ENCODE measurements at places on chromosomes 2 and 18. TPM values are rescaled to one million over a fixed set of nuclear protein-coding genes. Genes with fewer than 3 reads are reported as not detected.

Gene MGAT4A
- 0.24 TPM for total RNA-seq

Gene GKN2
- total RNA-seq = not detected

Gene BUB1
- 5.0 TPM for total RNA-seq

Gene NR4A2
- 0.49 TPM for total RNA-seq

Gene CCDC138
- 4.1 TPM for total RNA-seq
